Activated T-helper 2 cell treated with anti-CD3 and anti-CD28 coated beads, Interferon-gamma antibody, Interleukin-2, Interleukin-4, amounts not matched to agents 10 μg/mL and 5 μg/mL and 100 μg/mL, durations not matched to agents 14 hours and 24 hours and 36 hours (primary cell): ENCODE measurements at places on chromosomes 6 and 20. TPM values are rescaled to one million over a fixed set of nuclear protein-coding genes. Genes with fewer than 3 reads are reported as not detected.

Gene MCM8
- total RNA-seq: 33.5 and 35.2 TPM in 2 replicates

Gene ANGPT4
- not detected in 2 replicates for total RNA-seq

Gene ALDH8A1
- total RNA-seq: 1.1 and 1.2 TPM in 2 replicates

Gene BPIFA1
- total RNA-seq: not detected in 2 replicates

Gene TRMT6
- 25.5 and 27.5 TPM in 2 replicates for total RNA-seq

Gene OR2H1
- not detected in 2 replicates for total RNA-seq

Gene HLA-DRB5
- total RNA-seq: 10.6 and 12.6 TPM in 2 replicates

Gene CLVS2
- total RNA-seq: not detected in 2 replicates

Gene OR2B6
- total RNA-seq: not detected in 2 replicates

Gene TUBB2B
- 0.41 and 0.60 TPM in 2 replicates for total RNA-seq

Gene SAMD3
- total RNA-seq: 3.2 and 3.4 TPM in 2 replicates

Gene TNNC2
- total RNA-seq: 0.28 TPM in 1 of 2 replicates, not detected in the other

Gene LTV1
- 41.2 and 44.7 TPM in 2 replicates for total RNA-seq

Gene GRIK2
- total RNA-seq: not detected in 2 replicates

Gene BMP7
- total RNA-seq: not detected in 2 replicates

Gene CPNE5
- 2.0 and 2.1 TPM in 2 replicates for total RNA-seq

Gene DZANK1
- 1.3 TPM in 2 replicates for total RNA-seq

Gene ANKRD66
- total RNA-seq: not detected in 2 replicates

Gene PSORS1C2
- not detected in 2 replicates for total RNA-seq

Gene OTOR
- total RNA-seq: not detected in 2 replicates

Gene MARCKS
- total RNA-seq: 0.28 and 0.34 TPM in 2 replicates

Gene FAM217A
- not detected in 2 replicates for total RNA-seq

Gene NAPB
- total RNA-seq: 13.8 and 14.0 TPM in 2 replicates

Gene DEF6
- 120 and 121 TPM in 2 replicates for total RNA-seq

Gene LTA
- 293 and 308 TPM in 2 replicates for total RNA-seq

Gene KCNQ2
- not detected in 2 replicates for total RNA-seq

Gene COL9A3
- total RNA-seq: 0.27 and 0.32 TPM in 2 replicates

Gene SOBP
- 0.02 and 0.18 TPM in 2 replicates for total RNA-seq

Gene OLIG3
- not detected in 2 replicates for total RNA-seq

Gene RNASET2
- 53.4 and 56.2 TPM in 2 replicates for total RNA-seq

Gene GTSF1L
- total RNA-seq: 0.48 TPM in 1 of 2 replicates, not detected in the other

Gene AIF1
- 71.8 and 78.2 TPM in 2 replicates for total RNA-seq

Gene CCN6
- 0.34 TPM in 1 of 2 replicates, not detected in the other for total RNA-seq

Gene RAET1E
- total RNA-seq: not detected in 2 replicates

Gene ZNF334
- 1.2 and 1.4 TPM in 2 replicates for total RNA-seq

Gene RIMS4
- total RNA-seq: not detected in 2 replicates

Gene NNAT
- total RNA-seq: not detected in 2 replicates

Gene VGLL2
- not detected in 2 replicates for total RNA-seq

Gene NR2E1
- total RNA-seq: not detected in 2 replicates

Gene CRIP3
- 0.34 and 0.75 TPM in 2 replicates for total RNA-seq

Gene MTFR2
- 18.4 and 20.8 TPM in 2 replicates for total RNA-seq

Gene ARMH2
- total RNA-seq: not detected in 2 replicates

Gene PNLDC1
- total RNA-seq: 0.32 and 0.74 TPM in 2 replicates

Gene GNMT
- total RNA-seq: 0.62 and 0.69 TPM in 2 replicates

Gene PM20D2
- 14.8 and 15.3 TPM in 2 replicates for total RNA-seq

Gene SEC23B
- total RNA-seq: 126 and 131 TPM in 2 replicates
